RWPE2 (cell line): ENCODE measurements at places on chromosomes 7 and 10.

- DNase-seq, result no peak
Measured at GRCh38 chr10:110644598-110645462, 694 bp downstream of the RBM20 start.

DNA sequence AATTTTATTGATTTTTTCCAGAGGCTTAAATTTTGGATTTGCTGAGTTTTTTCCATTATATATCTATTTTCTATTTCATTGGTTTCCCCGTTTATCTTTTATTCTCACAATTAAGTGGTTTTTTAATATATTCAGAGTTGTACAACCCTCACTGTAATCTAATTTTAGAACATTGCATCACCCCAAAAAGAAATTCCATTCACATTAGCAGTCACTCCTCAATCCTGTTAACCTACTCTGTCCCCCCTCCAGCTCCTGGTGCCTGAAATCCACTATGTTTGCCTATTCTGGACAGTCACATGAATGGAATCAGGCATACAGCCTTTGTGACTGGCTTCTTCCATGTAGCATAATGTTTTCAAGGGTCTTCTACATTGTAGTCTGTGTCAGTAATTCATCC lies 55.8 kb upstream of the ITGA8 start:
- DNase-seq, result no peak

DNA sequence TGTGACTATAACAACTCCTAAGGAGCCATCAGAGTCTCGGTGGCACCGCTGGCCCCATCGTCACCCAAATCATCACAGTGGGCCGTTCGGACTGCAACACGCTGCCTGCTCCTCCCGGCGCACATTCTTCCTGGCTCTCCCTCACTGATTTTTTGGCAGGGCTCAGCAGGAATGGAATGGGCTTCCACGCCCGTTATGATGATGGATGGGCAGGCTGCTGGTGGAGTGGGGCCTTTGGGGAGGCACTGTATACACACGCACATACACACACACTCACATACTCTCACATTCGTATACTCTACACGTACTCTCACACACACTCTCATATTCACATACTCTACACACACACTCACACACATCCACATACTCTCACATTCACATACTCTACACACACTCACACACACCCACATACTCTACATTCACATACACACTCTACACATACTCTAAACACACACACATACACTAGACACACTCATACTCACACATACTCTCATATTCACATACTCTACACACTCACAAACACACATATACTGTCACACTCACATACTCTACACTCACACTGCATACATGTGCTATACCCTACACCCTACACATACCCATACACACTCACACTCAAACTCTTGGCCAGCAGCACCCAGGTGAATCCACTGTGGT lies 99.8 kb downstream of the KCNMA1 start:
- DNase-seq, result no peak

DNA sequence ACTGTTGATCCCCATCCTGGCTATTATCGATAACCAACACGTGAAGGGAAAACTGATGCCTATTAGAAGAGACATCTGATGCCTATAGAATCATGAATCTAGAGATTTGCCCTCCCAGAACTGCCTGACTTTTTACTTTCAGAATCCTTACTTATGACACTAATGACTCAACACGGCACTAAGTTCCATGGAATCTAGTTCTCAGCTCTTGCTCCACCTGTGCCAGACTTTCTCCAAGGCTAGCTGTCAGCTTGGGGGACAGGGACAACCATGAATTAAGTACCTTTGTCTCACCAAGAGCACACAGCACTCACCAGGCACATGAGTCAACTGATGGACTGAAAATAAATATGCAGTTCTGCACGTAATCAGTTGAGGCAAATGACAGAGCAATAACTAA lies 184.2 kb downstream of the FRMD4A start:
- DNase-seq, result no peak

GRCh38 chr10:122307669-122308416 lies 36.7 kb downstream of the BTBD16 start:
- DNase-seq, result peak; percentile 78

DNA sequence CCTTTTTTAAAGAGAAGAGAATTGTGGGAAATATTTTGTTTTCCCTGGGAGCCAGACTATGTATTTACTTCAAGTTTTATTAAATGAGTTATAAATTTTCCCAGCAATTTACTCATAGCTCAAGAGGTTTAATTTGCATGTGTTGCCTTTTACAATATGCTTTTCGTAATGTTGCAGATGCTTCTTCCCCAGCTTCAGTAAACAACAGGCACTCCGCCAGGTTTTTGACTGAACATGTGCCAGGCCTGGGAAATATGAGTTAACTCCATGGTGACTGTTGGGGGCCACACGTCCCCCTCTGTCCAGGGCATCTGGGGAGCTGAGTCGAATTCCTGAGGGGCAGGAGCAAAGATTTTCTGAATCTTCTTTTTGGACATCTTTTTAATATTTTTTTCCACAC lies 545.7 kb downstream of the LRMDA start:
- DNase-seq, result no peak

DNA sequence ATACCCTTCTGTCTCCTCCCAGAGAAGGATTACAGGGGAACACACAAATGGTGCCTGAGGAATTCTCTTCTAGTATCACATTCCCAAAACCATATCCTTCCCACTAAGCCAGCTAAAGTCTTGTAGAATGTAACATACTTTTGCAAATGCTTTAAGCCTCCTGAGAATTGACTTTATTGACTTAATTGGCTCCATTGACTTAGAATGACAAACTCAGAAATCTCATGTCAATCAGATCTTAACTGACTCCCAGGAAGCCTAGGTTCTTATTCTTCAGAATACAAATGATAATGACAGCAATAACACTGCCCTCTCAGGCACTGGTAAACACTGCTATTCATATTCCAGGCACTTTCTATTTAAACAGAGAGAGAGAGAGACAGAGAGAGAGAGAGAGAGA lies 356.9 kb upstream of the PRKCQ start:
- DNase-seq, result no peak

- DNase-seq, result no peak
Measured at GRCh38 chr7:150339409-150339809, 2.0 kb downstream of the RARRES2 start.

DNA sequence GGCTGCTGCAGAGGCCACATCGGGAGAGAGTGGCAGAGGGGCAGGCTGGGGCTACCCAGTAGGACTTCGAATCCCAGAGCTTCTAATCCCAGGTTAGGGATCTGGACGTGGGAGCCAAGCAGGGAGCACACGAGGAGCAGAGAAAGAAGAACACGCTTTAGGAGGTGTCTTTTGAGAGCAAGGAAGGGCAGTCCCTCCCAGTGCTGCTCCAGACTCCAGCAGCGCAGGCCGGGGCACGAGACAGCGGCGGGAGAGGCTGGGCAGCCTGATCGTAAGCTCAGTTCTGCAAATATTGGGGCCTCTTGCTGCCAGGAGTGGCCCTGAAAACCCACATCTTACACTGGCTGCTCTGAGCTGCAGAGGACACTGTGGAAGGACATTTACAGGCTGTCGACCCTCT lies 75.9 kb downstream of the HIPK2 start:
- no peak for DNase-seq

- no peak for DNase-seq
Measured at GRCh38 chr7:101162551-101163278, 2.7 kb downstream of the VGF start.

DNA sequence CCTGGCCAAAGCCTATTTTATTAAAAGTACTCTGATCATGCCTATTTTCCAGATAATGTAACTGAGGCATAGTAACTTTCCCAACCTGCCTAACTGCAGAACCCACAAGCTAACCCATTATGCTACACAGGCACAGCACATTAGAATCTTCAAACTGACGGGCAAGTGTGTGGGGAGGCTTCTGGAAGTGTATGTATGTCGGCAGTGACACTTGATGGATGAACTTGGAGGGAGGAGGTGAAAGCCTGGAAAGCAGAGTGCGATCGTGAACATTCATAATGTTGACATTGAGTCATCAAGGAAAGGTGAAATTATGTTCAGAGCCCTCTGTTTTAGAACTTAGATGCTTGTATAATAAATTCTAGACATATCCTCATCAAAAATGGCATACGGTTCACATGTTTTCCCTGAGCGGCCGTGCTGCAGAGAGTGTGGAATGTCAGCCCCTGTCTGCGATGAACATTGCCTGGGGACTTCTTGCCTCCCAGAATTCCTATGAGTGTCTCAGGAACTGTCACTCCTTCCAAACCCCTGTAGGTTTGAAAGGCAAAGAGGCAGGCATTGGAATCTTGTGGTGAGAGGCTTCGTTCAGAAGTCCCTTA lies 102.4 kb downstream of the SLIT1 start:
- DNase-seq, result no peak

DNA sequence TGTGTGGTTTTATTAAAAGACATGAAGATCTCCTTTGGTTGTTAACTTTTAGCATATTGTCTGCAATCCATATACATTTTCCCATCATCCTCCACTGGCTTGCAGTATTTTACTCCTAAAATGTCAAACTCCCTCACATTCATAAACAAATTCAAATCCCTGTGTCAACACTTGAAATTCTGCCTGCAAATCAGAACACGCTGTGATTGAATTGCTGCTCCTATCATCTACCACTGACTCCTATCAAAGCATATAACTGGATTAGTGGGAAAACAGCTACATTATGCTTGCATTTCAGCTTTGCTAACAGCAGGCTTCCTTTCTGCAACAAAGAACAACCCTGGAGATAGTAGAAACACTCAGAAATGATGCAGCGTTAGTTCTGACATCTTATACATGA lies 281.8 kb upstream of the HGF start:
- DNase-seq, result no peak

GRCh38 chr10:124043310-124044142 lies 49.9 kb downstream of the CHST15 start:
- no peak for DNase-seq

GRCh38 chr7:32030904-32031692 lies 39.1 kb downstream of the PDE1C start:
- no peak for DNase-seq

DNA sequence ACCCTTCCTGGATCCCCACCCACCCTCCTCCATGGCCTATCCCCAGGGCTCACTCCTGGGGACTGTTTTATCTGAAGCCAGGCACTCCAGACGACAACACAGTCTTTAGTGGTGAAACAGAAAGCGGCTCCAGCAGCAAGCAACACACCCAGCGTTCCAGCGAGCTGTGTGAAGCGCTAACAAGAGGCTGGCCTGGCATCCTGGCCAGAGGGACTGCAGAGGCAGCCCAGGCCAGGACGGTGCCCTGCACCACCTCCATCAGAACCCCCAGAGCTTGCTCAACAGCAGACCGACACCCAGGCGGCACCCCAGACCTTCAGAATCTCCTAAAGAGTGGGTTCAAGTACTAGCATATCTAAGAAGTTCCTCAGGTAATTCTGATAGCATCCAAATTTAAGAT lies 2.0 kb upstream of the CPXM2 start:
- DNase-seq, result no peak

GRCh38 chr7:7812112-7812511 lies 93.7 kb upstream of the RPA3 start:
- no peak for DNase-seq
